AG04450 (cell line): ENCODE measurements at places on chromosomes 1 and 21.

DNA sequence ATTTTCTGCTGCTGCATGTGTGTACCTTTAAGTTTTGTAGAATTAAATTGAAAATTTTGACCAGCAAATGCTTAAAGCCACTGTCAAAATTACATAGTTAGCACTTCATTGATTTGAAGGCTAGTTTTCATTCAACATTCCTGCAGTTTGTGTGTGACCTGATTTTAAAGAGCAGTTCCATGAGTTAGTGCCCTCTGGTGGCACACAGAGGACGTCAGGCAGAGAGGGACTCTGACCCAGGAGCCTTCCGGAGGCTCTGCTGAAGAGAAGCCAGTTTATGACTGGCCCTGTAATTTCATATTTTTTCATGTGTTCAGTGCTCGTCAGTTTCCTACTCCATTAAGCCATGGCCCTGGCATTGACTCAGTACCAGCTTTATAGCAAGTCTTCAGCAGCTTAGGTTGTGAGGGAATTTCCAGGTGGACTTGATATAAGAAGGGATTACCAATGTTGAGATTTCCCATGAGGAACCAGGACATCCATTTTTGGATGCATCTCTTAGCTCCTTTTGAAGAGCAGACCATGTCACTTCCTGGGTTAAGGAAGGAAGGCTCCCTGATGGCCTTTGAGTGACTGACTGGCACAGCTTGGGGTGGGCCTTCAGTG lies 104.7 kb downstream of the CAMTA1 start:
- peak; percentile 33 for DNase-seq

DNA sequence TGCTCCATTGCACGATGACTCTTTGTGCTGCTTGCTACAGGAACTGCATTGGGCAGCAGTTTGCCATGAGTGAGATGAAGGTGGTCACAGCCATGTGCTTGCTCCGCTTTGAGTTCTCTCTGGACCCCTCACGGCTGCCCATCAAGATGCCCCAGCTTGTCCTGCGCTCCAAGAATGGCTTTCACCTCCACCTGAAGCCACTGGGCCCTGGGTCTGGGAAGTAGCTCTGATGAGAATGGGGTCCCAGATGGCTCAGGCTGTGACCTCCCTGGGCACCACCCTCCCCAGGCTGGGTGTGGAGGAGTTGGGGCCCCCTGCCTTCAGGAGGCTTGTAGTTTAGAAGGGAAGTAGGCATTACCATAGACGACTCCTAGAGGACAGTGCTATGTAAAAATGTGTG lies 19.7 kb downstream of the CYP4B1 start:
- no peak for DNase-seq

DNA sequence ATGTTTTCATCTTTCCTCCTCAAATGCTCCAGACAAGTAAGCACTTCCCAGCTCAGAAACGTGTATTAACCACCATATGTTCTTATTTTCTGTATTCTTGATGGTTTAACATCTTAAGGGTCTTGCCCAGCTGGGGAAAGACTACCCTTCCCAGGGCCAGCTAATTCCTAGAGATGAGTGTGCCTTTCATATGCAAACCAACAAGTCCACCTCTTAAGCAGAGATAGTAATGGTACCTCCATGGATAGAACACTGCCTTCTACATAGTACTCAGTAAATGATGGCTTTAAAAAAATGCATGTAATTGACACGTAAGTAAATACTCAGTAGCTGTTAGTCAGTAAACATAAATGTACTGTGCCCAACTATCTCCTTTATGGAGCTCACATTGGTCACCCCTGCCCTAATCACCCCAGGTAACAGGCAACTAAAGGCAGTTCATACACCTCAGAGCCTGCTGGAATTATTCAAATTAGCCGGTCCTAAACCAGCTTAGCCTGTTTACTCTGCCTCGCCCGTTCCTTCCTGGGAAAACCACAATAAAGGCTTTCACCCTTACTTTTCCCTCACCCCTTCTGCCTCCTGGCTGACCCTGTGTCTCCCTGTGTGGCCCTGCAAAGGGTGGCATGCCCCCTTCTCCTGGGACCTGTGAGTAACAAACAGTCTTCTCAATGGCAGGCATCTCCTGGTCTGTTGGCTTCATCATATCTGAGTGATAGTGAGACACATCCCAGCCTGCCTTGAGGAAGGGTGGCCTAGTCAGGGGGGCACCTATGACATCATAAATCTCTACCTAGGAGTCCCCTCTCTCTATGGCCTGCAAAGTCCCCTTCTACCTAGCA lies 40.1 kb upstream of the KLHDC7A start:
- DNase-seq = no peak

DNA sequence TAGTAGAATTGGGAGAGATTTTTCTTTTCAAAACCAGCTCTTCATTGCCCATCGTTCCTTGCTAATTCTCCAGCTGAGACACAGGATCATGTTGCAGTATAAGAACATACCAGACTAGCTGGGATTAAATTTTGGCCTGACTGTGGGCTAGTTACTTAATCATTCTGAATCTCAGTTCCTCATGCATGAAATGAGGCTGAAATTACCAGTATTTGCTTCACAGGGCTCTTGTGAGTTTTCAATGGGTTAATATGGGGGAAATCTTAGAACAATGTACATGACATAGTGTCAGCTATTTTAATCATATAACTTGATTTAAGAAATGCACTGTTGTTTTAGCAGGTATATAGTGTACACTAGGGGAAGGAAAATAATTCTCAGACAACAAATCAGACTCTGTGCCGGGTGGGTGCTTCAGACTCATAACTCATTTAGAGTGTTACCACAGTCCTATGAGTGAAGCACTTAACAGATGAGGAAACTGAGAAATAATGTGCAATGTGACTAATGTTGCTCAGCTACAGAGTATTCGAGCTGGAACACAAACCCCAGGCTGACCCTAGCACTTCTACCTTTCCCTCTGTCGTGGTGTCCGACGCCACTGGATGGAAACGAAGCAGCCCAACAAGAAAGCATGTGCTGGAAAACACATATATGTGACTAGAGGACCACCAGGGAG lies 137.6 kb upstream of the SGIP1 start:
- no peak for DNase-seq
